Ovary (tissue), 10 donors: ENCODE measurements at places on chromosomes 3 and 15. TPM values are rescaled to one million over a fixed set of nuclear protein-coding genes. Genes with fewer than 3 reads are reported as not detected.

TUSC7 gene
- total RNA-seq: not detected

- DNase-seq: no peak
Observed at GRCh38 chr3:69161587-69162307, 39.4 kb upstream of the LMOD3 start.

DNA sequence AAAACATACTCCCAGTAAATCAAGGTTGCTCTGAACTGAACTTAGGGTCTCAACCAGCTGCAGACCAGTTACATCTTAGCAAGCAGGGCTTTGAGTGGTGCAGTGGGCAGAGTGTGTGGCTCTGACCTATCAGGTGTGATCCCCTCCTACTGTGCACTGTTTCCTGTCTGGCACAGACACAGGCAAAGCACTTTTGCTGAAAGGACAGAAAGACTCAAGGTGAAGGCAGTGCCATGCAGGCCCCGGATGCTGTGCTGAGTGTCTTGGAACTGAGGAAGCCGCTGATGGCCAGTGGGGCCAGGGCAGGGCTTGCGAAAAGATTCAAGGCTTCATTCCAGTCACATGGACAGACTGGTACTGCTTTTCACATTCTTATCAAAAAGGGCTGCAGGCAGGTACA lies 85.2 kb downstream of the CACNA1D start:
- no peak for DNase-seq

GRCh38 chr3:178146406-178146831 lies 389.8 kb upstream of the KCNMB2 start:
- DNase-seq: no peak
